ENCODE measurements at places on chromosomes 12 and 14.

DNA sequence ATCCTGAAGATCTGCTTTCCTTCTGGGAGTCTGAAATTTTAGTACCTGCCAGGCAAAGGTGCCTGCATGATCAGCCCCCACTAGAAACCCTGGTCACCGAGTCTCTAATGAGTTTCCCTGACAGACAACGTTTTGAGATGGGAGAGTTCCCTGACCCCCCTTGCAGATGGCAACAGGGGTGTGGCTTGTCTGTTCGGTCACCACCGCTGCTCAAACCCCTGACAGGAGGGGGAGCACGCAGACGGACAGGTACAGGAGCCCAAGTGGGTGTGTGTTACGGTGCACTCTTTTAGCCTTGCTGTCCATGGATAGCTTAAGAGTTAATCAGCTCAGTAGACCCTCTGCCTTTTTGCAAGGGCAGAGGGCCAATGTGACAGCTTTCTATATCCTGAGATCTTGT is 19.3 kb upstream of the CDKN3 start:
- DNase-seq: no peak

- no peak for DNase-seq
Observed at GRCh38 chr12:7047306-7047705, 13.2 kb upstream of the C1S start.

DNA sequence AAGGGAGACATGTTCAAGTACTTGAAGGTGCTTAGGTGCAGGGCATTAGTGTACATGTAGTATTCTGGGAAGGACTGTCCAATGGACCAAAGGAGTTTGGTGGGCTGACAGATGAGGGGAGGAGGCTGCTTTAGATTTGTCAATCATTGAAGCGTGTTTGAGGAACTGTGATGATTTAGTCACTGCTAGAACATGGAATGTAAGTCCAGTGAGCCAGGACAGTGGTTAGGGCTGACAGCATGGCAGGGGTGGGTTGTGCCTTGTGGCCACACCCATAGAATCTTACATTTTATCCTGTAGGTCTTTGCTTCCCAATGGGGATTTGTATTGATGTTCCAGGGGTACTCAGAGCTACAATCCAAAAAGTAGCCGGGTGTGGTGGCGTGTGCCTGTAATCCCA is 24.6 kb downstream of the DIP2B start:
- no peak for DNase-seq

- DNase-seq: no peak
Observed at GRCh38 chr12:98823012-98823411, 177.9 kb downstream of the APAF1 start.

GRCh38 chr14:33103489-33103888 is 164.8 kb downstream of the NPAS3 start:
- DNase-seq: no peak

- DNase-seq: no peak
Observed at GRCh38 chr12:85947286-85947685, 73.2 kb downstream of the NTS start.

- DNase-seq: no peak
Observed at GRCh38 chr14:73746520-73747378, 32.6 kb upstream of the PNMA1 start.

- DNase-seq: no peak
Observed at GRCh38 chr14:26872515-26873361, 274.9 kb upstream of the NOVA1 start.

- DNase-seq: no peak
Observed at GRCh38 chr12:108361606-108362005, 22.5 kb upstream of the CMKLR1 start.

- no peak for DNase-seq
Observed at GRCh38 chr14:75562089-75562488, 16.3 kb upstream of the FLVCR2 start.

- DNase-seq: no peak
Observed at GRCh38 chr14:96096639-96097610, 57.8 kb downstream of the C14orf132 start.

- DNase-seq: no peak
Observed at GRCh38 chr14:98477935-98478334, 794.1 kb downstream of the BCL11B start.

- DNase-seq: no peak
Observed at GRCh38 chr14:89226801-89227495, 190.1 kb downstream of the FOXN3 start.

DNA sequence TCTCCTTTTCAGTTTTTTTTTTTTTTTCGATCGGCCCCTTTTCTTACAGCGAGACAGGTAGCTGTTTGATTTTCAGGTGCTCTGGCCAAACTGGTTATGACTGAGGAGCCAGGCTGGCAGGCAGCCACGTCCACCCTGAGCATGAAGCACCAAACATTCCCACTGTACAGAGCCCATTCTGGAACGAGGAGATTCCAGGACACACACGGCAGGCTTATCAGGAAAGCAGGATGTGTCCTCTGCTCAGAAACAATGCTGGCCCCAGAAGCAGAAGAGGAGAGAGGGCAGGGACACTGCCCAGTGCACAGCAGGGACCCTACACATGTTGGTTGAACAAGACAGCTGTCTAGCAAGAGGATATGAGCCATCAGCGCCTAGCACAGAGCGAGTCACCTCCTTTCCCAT is 3.7 kb upstream of the KRT2 start:
- DNase-seq: no peak

GRCh38 chr14:73725116-73726024 is 11.2 kb upstream of the PNMA1 start:
- DNase-seq: peak; percentile 52

GRCh38 chr12:7142809-7143465 is 12.8 kb downstream of the CLSTN3 start:
- DNase-seq: no peak

DNA sequence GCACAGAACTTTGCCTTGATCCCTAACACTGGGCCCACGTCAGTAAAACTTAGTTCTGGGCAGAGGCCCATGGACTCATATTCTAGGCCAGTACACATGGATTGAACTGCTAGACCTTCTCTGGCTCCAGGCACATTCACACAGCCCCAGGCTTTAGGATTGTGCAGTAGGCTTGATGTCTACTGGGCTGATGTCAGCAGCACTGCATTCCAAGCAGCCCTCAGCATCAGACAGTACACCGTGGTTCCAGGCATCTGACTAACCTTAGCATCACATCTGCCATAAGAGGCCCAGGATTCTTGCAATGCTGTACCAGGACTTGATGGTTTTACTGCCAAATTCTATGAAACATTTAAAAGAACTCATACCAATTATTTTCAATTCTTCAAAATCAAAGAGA is 301.9 kb downstream of the CCER1 start:
- DNase-seq: peak; percentile 57

- DNase-seq: peak; percentile 87
Observed at GRCh38 chr12:47032644-47033043, 46.8 kb upstream of the PCED1B start.

DNA sequence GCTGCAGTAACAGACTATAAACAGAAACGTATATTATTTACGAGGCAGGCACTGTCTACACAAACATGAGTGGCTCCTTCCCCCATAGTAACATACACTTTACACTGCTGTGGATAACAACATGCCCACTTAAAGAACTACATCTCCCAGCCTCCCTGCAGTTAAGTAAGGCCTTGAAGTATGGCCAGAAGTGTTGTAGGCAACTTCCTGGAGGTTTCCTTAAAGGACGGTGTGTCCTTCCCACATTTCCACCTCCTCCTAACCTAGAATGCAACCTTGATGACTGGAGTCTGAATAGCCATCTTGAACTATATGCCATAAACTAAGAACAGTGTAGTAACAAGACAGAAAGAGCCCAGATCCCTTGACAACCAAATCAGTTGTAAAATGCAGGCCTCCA is 20.3 kb downstream of the MED13L start:
- DNase-seq: peak; percentile 51

- peak; percentile 78 for DNase-seq
Observed at GRCh38 chr14:104794099-104794498, 1.4 kb downstream of the AKT1 start.

DNA sequence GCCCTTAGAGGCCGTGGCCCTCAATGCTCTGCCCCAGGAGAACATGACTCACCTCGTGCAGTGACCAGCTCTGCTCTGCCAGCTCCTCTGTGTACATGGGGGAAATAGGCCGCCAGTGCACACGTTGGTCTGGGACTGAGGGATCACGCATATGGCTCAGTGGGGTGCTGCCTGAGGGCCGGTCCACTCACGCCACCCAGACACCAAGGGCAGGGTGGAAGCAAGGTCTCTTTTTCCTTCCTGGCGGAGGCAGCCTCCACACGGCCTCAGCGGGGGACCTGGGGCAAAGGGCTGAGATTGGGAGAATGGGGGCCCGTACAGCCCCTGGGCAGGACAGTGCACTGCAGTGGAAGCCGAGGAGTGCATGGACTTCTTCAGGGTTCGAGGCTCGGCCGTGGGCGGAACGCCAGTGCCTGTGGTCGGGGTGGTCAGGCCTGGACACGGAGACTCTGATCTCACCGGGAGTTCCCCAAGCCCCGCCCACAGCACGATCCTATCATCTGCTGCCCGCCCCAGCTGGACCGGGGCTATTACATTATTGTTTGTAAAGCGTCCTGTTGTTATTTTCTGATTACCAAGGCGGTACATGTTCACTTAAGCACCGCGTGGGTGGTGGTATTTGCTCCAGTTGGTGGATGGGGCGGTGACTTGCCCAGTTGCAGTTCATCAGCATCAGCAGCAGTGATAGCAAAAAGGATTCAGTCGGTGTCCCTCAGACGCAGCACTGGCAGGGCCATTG is 38.8 kb upstream of the TDRD9 start:
- peak; percentile 35 for DNase-seq

DNA sequence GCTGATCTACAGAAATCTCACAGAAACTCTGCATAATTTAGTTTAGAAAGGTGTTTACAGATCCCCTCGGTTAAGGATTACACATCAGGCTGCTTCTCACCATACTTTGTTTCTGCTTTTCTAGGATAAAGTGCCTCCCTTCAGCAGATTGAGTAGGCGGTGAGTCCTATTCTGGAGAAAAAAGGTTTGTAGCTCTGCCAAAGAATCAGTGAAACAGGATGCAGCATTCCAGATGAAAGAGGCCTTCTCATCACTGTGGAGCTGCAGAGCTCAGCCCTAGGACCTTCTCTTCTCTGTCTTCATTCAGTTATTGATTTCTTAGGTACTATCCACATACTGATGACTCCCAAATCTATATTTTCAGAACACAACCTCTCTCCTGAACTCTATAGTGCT is 155.5 kb upstream of the KRR1 start:
- DNase-seq: peak; percentile 84

DNA sequence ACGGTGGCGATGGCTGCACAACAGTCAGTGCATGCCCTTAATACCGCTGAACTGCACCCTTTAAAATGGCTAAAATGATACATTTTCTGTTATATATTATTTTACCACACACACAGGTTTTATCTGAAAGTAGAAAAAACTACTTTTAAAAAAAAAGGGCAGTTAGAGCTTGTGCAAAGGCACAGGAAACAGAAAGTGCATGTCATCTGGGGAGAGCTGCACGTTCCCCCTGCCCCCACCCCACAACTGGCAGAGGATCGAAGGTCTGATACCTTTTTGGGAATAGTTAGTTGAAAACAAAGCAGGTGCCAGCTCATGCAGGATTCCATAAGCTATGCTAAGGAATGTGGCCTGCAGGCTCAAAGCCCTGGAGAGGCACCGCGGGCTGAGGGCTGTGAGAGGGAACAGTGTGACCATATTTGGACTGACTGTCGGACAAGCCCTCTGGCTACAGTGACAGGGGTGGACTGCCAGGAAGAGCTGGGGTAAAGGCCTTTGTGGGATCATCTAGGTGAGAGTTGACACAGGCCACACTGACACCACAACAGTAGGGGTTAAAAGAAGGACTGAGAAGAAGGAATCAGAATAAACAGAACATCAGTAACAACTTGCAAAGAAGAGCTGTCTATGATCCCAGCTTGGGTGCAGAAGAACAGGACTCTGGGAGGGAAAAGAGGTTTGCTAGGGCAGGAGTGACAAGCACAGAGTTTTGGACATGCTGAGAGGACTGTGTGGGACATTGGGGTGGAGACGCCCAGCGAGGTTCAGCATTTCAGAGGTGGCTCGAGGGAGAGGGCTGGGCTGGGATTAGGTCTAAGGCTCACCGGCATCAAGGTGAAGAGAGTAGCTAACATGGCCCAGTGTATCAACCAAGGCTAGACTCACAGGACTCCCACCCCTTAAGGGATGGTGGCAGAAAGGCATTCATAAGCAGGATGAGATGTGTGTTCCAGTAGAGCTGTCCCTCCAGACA is 54.6 kb downstream of the ACTN1 start:
- no peak for DNase-seq

- peak; percentile 61 for DNase-seq
Observed at GRCh38 chr14:73462048-73462715, 3.8 kb upstream of the NUMB start.

DNA sequence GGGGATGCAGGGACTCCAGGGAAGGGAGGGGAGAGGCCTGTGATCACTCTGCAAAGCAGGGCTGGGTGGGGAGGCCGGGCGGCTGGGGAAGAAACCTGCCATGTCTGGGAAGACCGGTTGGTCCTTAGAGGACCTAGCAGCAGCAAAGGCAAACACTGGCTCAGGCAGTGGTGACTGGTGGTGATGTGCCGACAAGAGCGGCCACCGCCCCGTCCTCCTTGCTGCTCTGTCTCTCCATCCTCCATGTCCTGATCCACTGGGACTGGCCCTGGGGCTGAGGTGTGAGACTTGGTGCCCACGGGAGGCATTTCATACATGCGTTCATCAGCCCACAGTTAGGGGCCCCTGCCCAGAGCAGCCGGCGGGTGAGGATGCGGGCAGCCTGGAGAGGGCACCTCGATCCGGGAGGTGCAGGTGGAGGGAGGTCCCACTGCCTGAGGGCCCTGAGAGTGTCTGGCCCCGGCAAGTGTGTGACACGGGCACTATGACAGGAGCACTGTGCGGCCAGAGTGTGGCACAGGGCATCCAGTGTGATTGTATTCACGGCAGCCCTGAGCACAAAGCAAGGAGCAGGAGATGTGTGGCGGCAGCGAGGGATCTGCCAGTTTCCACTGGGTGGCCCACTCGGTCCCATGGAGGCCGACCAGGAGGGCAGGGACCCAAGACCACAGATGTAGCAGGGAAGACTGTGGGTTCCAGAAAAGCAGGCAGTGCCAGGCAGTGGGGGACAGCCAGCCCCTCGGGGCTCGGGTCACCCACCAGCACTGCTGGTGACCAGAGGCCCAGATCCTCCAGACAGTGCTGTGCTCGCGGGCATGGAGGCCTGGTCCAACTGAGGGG is 13.9 kb downstream of the ANKRD9 start:
- DNase-seq: no peak

- DNase-seq: no peak
Observed at GRCh38 chr12:103794309-103795213, 46.5 kb downstream of the NT5DC3 start.

- no peak for DNase-seq
Observed at GRCh38 chr12:121484967-121485366, 85.0 kb downstream of the RNF34 start.

DNA sequence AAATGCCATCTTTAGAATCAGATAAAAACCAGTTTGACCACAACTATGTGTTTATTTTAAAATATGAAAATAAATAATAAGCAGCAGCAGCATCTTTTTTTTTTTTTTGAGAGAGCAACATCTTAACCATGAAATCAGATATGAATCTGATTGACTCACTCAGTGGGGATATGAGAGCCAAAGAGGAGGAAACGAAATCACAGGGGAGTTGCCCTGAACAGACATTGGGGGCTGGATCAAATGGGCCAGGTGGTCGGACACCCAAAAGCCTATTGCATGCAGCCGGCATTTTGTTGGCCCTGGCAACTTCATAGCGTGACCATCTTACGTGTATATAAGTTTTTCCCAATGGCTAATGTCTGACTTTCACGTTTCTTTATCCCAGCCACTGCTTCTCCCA is 321.1 kb downstream of the NPAS3 start:
- no peak for DNase-seq
